ENCODE measurements at places on chromosomes 5 and 9. TPM values are rescaled to one million over a fixed set of nuclear protein-coding genes. Genes with fewer than 3 reads are reported as not detected.

DNA sequence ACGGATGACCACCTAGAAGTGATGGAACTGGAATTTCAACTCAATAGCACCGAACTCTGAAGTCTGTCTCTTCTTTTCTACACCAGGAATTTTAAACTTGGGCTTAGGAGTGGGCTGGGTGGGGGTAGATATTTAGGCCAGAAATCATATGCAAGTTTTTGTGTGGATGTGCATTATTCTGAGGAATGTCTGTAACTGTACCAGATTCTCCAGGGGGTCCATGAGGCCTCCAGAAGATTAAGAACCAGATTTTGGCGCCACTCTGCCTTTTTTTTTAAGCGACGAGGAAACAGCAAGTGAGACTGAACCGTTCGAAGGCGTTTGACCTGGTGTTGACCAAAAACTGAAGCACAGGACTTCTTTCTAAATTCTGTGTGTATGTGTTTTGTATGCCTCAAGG is 88.8 kb upstream of the TTC23L start:
- no peak for DNase-seq

DNA sequence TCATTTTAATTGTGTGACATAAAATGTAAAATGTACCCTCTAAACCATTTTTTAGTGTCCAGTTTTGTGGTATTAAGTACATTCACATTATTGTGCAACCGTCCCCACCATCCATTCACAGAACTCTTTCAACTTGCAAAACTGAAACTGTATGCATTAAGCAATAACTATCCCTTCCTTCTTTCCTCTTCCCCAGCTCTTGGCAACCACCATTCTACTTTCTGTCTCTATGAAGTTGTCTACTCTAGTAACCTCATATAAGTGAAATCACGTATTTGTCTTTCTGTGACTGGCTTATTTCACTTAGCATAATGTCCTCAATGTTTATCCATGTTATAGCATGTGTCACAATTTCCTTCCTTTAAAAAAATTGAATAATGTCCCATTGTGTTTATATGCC is 142.4 kb downstream of the C9orf152 start:
- no peak for DNase-seq

DNA sequence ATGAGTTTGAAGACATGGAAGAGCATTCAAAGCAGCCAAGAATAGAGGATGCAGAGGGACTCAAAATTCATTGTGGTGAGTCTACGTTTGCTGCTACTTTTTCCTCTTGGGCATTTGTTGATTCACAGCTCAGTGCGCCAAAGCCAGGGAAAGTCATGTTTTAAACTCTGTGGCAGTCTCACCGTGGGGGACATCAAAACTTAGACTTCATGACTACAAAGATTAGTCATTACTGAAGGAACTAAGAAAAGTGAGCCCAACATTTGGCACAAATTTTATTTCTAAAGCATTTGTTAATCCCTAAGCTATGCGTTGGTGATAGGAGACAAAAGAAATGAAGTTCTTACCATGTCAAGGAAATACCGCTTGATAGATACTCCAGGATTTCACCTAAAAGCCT is 73.7 kb upstream of the MTAP start:
- DNase-seq: no peak

DNA sequence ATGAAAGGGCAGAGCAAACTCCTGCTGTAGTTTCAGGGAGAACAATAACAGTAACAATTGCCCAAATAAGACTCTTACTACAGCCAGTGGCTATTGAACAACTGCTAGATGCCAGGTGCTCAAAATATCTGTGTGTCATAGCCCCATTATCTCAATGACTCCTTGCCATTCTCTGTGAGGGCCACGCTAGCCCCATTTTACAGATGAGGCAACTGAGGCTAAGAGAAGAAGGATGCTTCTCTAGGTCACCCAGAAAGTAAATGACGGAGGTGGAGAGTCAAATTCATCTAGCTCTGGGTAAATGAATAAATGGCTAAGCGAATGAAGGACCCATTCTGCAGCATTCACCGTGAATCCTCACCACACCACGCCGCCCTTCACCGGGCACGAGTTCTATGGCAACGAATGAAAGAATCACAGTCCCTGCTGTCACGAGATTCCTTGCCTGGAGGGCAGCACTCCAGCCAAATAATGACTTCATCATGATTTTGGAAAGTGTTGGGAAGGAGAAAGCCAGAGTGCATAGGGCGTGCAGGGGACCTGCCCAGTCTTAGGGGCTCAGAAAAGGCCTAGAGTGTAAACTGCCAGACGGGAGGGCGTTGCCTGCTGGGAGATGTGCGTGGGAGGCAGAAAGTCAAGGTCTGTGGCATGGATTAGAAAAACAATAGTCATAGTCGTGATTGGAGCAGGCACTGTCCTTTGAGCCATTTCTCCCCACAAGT is 147.2 kb downstream of the C9orf50 start:
- no peak for DNase-seq

- DNase-seq: peak; percentile 25
Observed at GRCh38 chr9:14203356-14204056, 110.4 kb downstream of the NFIB start.

DNA sequence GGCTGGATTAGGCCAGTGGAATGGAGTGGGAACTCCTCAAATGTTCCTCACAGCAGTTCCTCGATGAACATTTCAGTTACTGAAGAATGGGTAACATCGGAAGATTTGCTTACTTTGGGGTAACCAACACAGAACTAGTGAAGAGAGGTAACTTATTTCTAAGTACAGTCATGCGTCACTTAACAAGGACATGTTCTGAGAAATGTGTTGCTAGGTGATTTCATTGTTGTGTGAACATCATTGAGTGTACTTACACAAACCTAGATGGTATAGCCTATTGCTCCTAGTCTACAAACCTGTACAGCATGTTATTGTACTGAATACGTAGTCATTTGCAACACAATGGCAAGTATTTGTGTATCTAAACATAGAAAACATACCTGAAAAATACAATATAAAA is 228.3 kb downstream of the MAST4 start:
- DNase-seq: no peak

GRCh38 chr5:169746147-169746694 is 109.1 kb downstream of the DOCK2 start:
- DNase-seq: no peak

- no peak for DNase-seq
Observed at GRCh38 chr5:87129046-87129445, 138.6 kb upstream of the RASA1 start.

- DNase-seq: no peak
Observed at GRCh38 chr5:56434986-56435385, 201.9 kb upstream of the ANKRD55 start.

GRCh38 chr5:137361280-137361679 is 137.8 kb downstream of the SPOCK1 start:
- no peak for DNase-seq

- DNase-seq: no peak
Observed at GRCh38 chr9:106529616-106530015, 333.4 kb upstream of the ZNF462 start.

GRCh38 chr9:128001779-128002298 is 21.1 kb upstream of the EEIG1 start:
- no peak for DNase-seq

GRCh38 chr9:75636427-75637045 is 253.9 kb upstream of the PCSK5 start:
- no peak for DNase-seq

GRCh38 chr9:9552665-9553064 is 1060.1 kb downstream of the PTPRD start:
- DNase-seq: no peak

DNA sequence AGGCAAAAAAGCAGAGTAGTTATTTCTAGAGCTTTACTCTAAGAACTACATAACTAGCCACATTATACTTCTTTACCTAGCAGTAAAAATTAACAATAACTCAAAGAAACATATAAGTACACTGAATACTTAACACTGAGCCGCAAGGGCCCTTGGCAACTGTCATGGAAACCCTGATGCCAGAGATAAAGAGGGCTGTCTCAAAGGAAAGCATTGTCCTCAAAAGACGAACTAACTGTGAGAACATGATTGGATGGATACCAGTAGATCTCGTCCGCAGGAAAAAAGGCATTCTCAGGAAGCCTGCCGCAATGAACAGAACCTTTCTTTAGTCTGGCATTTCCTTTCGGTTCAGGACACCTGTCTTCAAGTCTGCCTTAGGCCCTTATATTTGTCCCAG is 379.0 kb upstream of the SLC30A5 start:
- no peak for DNase-seq

DNA sequence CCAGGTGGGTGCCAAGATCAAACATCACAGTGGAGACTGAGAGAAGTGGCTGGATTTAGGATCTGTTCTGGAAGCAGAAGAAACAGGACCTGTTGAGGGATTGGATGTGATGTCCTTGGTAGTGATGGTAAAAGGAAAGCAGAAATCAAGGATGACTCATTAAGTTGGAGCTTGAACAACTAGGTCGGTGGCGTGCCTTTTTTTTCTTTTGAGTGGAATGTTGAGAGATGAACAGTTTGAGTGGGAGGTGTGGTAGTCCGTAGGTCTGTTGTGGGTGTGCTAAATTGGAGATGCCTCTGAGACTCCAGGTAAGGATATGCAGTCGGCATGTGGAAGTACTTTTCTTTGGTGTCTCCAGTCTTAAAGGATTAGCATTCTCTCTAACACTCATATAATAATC is 92.1 kb upstream of the IL12B start:
- DNase-seq: no peak

DNA sequence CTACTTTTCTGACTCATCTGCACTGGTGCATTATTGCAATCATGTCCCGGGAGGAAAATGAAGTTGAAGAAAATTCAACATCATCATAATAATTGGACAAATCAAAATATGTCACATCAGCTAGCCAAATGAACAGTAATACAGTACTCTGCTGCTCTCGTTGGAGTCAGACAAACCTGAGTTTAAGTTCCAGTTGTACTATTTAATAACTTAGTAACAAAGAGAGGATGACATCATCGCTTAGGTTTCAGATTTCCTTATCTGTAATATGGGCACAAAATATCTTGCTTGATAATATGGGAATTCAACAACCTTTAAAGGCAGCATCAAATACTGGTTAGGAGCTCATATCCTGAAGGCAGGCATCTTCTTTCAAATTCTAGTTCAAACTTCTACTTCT is 1248.9 kb upstream of the ACO1 start:
- DNase-seq: no peak

DNA sequence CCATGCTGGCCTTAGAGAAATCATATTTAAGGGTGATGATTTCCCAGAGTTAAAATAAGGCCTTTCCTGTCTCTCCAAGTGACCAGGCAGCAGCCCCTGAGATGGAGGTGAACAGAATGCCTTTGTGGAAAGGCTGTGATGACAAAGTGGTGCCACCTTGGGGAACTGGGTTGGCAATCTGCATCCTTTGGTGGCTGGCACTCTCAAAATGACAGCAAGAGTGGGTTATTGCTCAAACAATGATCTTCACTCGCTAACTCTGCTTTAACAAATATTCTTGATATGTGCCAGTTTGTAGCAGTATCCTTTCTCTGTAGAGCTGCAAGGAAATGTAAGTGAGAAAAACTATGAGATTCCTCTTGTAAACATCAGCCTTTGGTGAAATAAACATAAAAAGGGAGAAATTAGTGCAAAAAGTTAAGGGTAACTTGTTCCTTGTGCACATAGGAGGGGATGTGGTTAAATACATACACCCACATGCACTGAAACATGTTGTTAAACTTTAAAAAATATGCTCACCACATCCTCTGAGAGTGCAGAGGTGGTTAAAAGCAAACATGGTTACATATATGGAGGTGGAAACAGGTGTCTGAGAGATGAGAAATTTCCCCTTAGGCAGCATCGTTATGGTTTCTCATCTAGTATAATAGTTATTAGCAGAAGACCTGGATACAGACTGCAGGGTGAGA is 373.4 kb upstream of the CTNND2 start:
- DNase-seq: no peak

DNA sequence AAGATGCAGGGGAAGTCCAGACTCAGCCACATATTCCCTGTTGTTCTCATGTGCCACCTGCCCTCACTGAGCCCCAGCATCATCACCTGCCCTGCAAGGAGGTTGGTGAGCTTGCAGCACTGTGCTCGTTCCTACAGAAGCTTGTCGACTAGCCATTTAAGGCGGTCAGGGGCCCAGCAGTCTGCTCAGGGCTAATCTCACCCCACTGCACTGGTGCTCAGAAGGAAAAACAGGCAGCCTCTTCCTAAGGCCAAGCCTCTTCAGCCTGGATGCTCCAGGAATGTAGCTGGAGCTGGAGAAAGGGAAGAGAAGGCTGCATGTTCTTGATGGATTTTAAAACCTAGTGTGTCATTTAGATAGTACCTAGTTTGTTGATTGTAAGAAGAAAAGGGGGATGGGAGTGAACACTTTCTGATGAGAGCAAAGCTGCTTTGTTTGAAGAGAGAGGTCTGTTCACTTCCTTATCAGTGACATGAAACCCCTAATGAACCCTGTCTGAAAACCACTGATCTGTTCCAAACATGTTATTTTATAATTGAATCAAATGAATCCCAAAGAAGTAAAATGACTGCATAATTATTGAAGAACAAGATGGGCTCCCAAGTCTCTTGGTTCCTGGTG is 10.6 kb upstream of the ASPN start:
- DNase-seq: no peak

DNA sequence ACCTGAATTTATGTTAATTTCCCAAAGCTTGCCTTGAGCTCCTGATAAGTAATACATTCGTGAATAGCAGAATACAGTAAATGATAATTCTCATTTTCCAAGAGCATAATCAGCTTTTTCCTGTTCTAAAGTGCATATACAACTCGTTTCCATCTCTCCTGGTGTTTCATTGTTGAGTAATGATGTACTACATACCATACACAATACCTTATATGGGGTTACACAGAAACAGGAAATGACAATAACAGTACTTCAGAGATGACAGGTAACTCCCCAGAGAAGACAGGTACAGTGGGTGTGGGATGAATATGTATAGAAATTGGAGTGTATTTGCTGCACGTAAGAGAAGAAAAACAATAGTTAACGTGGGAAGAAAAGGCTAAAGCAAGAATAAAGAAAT is 287.1 kb downstream of the TENT4A start:
- no peak for DNase-seq

DNA sequence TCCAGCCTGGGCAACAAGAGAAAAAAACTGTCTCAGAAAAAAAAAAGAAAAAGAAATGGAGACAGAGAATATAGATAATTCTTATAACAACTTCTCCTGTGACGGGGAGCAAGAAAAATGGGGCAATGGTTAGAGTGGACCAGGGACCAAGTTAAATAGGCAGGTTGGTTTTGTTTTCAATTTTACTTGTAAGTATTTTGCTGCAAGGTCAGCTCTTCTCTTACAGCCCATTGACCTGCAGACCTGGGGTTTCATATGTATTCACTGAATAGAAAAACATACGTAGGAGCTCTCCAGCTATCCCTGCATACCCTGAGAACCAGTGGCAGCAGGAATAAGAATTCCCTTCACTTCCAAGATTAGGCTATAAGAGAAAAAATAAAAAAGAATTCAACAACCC is 29.2 kb upstream of the IL13 start:
- no peak for DNase-seq

Gene ADAMTSL2
- total RNA-seq: 3.3 TPM

Gene FBP1
- not detected for total RNA-seq

Gene DDX31
- 7.3 TPM for total RNA-seq

Gene OTP
- not detected for total RNA-seq

Gene IFNE
- not detected for total RNA-seq

Gene RASEF
- 0.31 TPM for total RNA-seq

Gene PLEKHG4B
- 6.2 TPM for total RNA-seq
